Panc1 (cell line): ENCODE measurements at places on chromosomes 2 and 18. TPM values are rescaled to one million over a fixed set of nuclear protein-coding genes. Genes with fewer than 3 reads are reported as not detected.

- H3K27me3 ChIP-seq, result no peaks in the 10 kb centered on the region
- no peaks in the 10 kb centered on the region for H3K4me1 ChIP-seq
- no peaks in the 10 kb centered on the region for H3K36me3 ChIP-seq
These were observed 129.6 kb upstream of the DNAJC10 start for GRCh38 chr2:182586426-182586825.

- H3K4me1 ChIP-seq, result no peaks in the 10 kb centered on the region
- H3K36me3 ChIP-seq, result no peaks in the 10 kb centered on the region; the same call in 1 of the 2 replicates
- no peak overlapping the region for H3K27ac ChIP-seq
- no peak overlapping the region for H3K4me3 ChIP-seq
- H3K27me3 ChIP-seq, result no peaks in the 10 kb centered on the region
These were observed 7.7 kb upstream of the GALNT13 start for GRCh38 chr2:153864022-153864421.

- no peaks in the 10 kb centered on the region for H3K4me1 ChIP-seq
- no peak overlapping the region for H3K27ac ChIP-seq
- DNase-seq, result no peak
- no peaks in the 10 kb centered on the region for H3K27me3 ChIP-seq
These were observed 94.2 kb upstream of the COL5A2 start for GRCh38 chr2:189273734-189274133.

- H3K4me3 ChIP-seq, result no peak overlapping the region
- H3K4me1 ChIP-seq, result no peaks in the 10 kb centered on the region
- H3K27ac ChIP-seq, result no peak overlapping the region
- no peaks in the 10 kb centered on the region for H3K36me3 ChIP-seq
These were observed 42.1 kb upstream of the GPR39 start for GRCh38 chr2:132374551-132374950.

- H3K36me3 ChIP-seq, result no peaks in the 10 kb centered on the region
- H3K27ac ChIP-seq, result peak overlapping the region; percentile 79
- peak overlapping the region; percentile 66 for H3K4me3 ChIP-seq
- no peaks in the 10 kb centered on the region for H3K4me1 ChIP-seq
- no peaks in the 10 kb centered on the region; the same call in 1 of the 2 replicates for H3K27me3 ChIP-seq
These were observed 369.1 kb downstream of the MTX2 start for GRCh38 chr2:176638167-176639015.

DNA sequence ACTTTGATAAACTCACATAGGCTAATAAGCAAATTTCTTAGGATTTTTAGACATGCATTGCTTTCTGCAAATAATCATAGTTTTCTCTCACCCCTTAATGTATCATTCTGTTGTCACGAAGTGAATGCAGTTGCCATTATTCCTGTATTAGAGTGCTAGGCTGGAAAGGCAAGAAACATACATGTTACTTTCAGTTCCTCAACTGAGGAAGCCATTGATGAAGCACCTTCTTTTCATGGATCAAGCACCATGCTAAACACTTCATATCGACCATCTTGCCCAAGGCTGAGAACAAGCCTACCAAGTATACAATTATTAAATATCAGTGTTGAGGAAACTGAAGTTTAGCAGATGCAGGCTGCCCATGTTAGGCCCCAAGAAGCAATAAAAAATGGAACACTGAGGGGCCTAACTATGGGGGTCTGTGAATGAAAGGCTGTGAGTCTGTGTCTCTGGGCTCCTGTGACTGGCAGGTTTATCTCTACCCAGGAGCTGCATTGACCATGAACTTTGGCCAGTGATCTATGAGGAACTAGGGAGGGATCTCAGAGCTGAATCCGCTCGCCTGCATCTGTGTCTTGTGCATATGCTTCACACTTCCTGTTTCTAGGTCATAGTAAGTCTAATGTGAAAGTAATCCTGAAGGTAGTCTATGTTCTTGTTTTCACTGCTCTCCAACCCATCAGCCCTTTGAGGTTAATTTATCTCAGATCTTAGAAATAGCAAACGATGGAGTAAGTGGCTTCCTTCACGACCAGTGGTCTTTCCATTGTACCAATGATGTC lies 16.0 kb upstream of the TSPYL6 start:
- no peak overlapping the region for H3K4me3 ChIP-seq
- no peak overlapping the region for H3K27ac ChIP-seq
- H3K36me3 ChIP-seq, result no peaks in the 10 kb centered on the region
- no peaks in the 10 kb centered on the region for H3K27me3 ChIP-seq

DNA sequence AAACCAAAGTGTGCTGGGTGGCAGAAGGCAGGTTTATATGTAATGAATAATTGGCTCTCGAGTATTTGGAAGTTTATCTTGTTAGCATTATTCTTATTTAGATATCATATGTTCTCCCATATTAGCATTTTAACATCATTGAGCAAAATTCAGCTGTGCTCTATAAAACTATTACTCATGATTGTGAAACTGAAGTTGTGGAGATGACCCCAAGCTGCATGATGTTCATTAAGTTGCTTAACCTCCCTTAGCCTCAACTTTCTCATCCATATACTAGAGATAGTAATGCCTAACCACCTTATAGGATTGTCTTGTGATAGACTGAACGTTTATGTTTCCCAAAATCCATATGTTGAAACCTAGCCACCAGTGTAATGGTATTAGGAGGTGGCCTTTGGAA lies 346.3 kb downstream of the SATB2 start:
- no peaks in the 10 kb centered on the region for H3K27me3 ChIP-seq
- H3K36me3 ChIP-seq, result no peaks in the 10 kb centered on the region
- no peak for DNase-seq
- H3K4me3 ChIP-seq, result no peak overlapping the region
- no peak overlapping the region for H3K27ac ChIP-seq

Gene TMEM247
- not detected for total RNA-seq

Gene GEN1
- 24.0 TPM for total RNA-seq

Gene STAT4
- 0.05 TPM for total RNA-seq

Gene GBX2
- 10.2 TPM for total RNA-seq

Gene ICA1L
- total RNA-seq, result 6.4 TPM
